Stimulated activated effector memory CD8-positive, alpha-beta T cell treated with anti-CD3 and anti-CD28 coated beads, Interleukin-12 subunit alpha, Interleukin-12 subunit beta, amount 100 ng/mL, for 72 hours (primary cell): ENCODE measurements at places on chromosomes 4 and X.

DNA sequence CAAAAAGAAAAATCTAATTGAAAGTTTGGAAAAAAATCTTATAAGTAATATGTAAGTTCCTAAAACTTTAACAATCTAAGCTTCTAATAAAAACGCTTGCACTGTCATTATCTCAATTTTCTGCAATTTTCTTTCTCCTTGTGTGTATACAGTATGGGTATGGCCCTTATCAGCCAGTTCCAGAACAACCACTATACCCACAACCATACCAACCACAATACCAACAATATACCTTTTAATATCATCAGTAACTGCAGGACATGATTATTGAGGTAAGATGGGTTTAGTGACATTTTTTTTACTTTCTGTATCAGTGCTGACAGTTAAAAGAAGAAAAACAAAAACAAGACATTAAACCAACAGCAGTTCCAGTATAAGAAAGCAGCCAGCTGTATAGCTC is 4.9 kb downstream of the STATH start:
- DNase-seq: no peak

DNA sequence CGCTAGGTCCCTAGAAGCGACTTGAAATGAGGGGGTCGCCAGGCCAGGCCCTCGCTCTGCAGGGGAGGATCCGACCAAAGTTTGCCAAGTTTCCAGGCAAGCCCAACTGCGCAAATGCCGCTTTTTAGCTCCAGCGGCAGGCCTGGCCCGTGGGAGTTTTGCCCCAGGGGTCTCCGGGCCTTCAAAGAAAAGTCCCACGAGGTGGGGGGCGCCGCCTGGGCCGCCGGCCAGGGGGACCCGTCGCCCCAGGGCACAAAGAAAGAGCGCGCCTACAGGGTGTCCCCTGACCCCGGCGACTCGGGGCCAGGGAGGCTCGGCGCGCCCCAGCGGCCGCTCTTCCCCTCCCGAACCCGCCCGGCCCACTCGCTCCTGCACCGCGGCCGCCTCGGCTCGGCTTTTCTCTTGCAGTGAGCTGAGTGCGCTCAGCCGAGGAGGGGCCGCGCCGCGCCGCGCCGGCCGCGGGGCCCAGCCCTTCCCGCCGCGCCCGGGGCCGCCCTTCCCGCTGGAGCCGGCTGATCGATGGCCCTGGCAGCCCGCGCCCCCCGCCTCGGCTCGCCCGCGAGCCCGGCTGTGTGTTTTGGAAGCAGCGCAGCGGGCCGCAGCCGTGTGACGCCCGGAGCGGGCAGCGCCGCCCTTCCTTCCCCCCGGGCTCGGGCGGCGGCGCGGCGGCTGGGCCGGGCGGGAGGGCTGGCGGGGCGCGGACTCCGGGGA is 754 bp upstream of the KLF3 start:
- no peak for DNase-seq

DNA sequence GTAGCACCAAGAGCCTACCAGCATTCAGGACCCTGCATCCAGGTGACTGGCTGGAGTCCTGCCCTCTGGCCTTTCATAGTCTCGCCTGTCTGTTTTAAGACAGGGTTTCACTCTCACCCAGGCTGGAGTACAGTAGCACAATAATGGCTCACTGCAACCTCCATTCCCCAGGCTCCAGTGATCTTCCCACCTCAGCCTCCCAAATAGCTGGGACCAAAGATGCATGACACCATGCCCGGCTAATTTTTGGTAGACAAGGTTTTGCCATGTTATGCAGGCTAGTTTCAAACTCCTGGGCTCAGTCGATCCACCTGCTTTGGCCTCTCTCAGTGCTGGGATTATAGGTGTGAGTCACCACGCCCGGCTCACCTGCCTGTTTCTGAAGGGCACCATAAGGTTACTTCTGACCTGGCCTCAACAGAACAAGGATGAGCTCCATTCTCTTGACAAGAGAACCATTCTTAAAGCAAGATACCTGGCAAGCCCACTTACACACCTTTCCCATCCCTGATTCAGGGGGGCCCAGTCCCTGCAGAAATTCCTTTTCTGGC is 6.7 kb downstream of the RPS4X start:
- DNase-seq: no peak

DNA sequence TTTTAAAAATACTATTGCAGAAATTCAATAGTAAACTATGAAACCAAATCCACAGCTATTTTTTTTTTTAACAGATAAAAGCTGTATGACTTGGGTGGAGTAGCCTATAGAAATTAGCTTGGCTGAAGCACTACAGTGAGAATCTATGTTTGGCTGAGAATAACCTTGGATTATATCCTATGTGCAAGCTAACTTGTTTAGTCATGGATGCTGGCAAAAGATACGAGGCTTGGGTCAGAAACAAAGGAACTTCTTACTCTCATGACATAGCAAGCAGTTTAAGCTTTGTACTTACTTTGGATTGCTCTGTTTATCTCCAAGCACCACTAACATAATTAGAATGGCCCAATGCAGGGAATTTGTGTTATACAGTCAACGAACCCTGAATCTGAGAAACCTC is 119.2 kb upstream of the GRID2 start:
- no peak for DNase-seq

DNA sequence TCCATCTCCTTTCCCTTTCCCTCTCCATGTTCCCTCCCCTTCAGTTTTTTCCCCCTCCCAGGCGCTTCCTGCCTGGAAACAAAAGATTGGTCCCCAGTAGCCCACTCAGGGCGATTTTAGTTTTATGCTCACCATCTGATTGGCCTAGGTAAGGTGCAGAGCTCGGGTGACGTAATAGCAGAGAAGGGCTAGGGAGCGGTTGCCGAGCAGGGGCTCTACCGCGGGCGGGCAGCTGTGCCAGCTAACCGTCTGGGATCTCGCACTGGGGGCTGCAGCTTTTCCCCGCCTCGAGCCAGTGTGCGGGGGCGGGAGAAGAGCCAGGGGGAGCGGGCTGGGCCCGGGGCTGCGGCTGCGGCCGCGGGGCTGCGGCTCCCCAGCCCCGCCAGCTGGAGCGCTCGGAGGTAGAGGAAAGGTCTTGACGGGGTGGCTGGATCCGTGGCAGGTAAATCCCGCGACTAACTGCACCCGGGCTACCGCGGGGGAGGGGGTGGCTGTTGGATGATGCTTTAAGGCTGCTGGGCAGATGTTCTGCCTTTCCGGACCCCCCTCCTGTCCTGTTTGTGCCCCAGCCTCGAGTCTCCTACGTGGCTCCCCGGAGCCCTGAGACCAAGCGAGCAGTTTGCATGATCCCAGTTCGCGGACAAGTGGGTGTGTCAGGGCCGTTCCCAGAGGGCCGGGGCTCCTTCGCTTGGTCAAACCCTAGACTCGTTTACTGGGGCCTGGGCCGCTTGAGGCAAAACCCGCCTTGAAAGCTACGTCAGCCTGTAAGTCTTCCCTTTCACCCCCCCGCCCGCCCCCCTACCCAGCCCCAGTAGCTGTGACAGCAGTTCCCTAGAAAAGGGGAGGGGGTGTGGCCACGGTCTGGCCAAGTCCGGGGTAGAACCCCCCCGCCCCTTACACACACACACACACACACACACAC is at the start of gene PAK3:
Gene PAK3 (plus strand): TSS at position 218 of the 922 bp plus-strand sequence. CDS start 26,913 bp downstream, outside the sequence.
- peak; percentile 52 for DNase-seq

DNA sequence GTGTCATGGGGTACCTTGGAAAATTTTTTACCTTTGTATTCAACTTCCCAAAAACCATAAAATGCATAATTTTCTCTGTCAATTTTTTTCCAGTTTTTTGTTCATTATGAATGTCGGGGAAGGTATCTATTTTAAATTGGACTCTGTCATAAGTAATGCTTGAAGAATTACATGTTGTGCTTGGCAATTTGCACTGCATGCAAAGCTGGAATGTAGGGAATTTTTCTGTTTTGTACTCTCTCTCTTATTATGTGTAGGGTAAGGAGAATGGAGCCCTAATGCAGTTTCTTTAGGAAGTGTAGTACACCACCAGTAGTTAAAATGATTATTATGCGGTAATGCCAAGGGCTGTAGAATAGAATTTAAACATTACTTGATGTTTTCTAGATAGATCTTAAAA is 137.7 kb upstream of the LIMCH1 start:
- no peak for DNase-seq

DNA sequence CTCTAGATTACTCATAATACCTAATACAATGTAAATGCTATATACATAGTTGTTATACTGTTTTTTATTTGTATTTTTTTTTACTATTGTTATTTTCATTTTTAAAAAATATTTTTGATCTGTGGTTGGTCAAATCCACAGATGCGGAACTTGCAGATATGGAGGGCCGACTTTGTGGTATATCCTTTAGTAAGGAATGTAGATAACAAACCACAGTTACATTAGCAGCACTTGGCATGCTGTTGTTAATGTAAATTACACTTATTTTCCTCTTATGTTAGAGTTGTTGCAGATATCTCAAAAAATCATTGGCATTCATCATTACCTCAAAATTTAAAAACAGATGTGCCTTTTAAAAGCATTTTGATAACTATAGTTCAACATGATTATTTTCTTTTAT is 151.0 kb downstream of the TMEM164 start:
- DNase-seq: no peak
